Jurkat, Clone E6-1 (cell line): ENCODE measurements at places on chromosomes 4 and X.

- DNase-seq = no peak
Measured at GRCh38 chrX:69387567-69388487, 116.3 kb upstream of the NALF2 start.

- DNase-seq = no peak
Measured at GRCh38 chrX:118058924-118059323, 57.7 kb downstream of the KLHL13 start.

GRCh38 chrX:137031517-137032340 lies 2.1 kb downstream of the GPR101 start:
- peak; percentile 63 for DNase-seq

DNA sequence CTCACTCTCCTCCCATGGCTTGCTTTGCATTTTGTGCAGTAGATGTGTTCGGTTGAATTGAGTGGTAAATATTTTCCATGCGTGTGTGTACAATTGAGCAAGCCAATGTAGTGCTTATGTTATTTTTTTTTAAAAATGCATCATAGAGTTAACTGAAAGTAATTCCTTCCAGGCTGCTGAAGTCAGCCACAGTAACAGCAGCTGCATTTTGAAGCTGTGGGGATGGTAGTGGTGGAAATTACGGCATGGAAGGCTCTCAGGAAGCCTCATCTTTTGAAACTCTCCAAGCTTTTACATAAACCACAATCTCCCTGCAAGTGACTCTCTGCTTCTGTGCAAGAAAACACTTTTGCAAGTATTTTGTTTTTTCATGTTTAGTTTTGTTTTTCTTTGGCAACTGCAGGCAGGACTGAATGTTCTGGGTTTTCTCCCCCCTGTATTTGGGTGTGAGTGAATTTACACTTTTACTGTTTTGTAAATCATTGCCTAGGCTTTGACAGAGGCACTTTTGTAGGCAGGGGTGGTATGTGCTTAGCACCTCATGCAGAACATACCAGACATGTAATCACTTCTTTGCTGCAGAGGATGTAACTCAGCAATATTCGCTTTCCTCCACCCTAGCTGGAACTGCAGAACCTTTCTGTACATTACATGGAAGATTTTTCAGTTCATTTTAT lies 56.2 kb downstream of the LRRC66 start:
- no peak for DNase-seq

GRCh38 chr4:177108708-177109107 lies 201.0 kb upstream of the NEIL3 start:
- no peak for DNase-seq

DNA sequence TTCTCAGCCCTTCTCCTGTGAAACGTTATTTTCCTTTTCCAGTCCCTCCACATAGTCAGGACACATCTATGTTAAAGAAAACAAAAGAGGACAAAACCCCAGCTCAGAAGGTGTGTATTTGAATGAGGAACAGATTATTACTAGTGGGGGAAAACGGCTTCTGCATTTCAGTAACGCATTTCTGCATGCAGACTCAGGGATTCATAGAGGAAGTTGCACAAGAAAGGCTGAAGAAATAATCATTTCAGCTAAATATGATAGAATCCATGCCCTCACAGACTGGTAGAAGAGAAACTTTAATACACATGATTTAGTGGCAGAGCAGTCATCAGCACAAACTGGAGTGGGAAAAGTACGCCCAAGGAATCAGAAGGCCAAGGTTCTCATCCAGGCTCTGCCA lies 270.8 kb upstream of the FGF13 start:
- DNase-seq = no peak

DNA sequence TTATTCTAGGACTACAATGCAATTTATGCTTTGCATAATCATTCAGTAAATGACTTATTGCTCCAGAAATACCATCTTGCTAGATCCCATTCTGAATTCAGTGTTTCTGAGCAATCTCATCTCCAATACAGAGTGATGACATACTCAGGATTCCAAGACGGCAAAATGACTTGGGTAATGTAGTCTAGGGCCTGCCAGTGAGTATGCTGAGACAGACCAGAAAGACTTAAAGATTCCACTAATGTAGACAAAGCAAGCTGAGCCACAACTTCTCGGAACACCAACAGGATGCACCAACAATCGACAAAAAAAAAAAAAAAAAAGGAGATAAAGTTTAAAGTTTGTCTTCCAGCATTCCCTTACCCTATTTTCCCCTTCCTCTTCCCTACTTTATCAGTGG lies 919 bp upstream of the SEC24B start:
- no peak for DNase-seq

DNA sequence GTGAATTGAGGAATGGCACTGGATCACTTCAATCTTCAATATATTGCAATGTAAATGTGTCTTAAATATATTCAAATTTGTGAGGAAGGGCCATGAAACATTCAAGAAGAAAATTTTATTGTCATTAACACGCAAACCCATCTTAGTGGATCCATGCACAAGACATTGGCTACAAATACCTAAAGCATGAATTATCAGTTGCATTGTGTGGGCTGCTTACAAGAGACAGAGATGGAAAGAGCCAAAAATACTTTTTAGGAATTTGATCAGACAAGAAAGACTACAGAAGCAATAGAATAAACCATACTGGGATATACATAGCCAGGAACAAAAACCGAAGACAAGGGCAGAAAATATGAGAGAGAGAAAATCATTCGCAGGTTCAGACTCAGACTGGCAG lies 616.2 kb upstream of the GRIA3 start:
- DNase-seq = no peak

DNA sequence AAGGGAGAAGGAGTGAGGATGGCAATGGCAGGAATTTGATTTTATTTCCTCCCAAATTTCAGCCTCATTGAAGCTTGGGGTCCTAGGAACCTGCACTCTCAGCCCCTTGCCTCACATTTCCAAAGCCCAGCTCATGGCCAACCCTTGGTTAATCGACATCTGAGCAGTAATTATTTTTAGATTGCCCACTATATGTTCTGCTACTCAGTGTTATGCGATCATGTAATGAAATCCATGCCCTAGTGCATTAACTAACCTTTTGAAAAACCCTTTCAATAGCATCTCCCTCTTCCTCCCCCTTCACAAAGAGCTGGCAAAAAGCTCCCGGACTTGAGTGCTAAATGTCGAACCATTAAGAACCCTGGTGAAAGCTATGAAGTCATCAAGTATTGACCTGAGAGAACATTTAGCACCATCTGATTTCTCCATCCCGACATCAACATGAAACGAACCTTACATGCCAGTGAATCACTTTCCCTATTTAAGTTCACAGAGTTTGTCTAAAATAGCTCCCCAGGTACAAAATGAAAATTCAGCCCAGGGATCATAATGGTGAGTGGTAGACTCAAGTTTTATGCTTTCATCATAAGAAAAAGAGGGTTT lies 59.2 kb upstream of the RPS6KA3 start:
- no peak for DNase-seq

DNA sequence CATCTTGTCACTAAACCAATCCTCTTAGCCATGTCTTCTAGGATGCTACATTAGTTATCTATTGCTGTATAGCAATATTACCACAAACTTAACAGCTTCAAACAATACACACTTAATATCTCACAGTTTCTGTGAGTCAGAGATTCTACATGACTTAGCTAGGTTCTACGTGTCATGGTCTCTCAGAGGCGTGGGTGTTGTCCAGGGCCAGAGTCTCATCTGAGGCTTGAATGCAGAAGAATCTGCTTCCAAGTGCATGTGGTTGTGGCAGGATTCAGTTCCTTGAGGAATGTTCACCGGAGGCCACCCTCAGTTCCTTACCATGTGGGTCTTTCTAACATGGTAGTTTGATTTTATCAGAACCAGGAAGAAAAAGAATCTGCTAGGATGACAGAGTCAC lies 26.4 kb downstream of the PPP1R2C start:
- no peak for DNase-seq

GRCh38 chr4:73311428-73311827 lies 52.8 kb upstream of the ANKRD17 start:
- peak; percentile 17 for DNase-seq

- DNase-seq = no peak
Measured at GRCh38 chr4:59195839-59196238, 2004.3 kb upstream of the ADGRL3 start.

DNA sequence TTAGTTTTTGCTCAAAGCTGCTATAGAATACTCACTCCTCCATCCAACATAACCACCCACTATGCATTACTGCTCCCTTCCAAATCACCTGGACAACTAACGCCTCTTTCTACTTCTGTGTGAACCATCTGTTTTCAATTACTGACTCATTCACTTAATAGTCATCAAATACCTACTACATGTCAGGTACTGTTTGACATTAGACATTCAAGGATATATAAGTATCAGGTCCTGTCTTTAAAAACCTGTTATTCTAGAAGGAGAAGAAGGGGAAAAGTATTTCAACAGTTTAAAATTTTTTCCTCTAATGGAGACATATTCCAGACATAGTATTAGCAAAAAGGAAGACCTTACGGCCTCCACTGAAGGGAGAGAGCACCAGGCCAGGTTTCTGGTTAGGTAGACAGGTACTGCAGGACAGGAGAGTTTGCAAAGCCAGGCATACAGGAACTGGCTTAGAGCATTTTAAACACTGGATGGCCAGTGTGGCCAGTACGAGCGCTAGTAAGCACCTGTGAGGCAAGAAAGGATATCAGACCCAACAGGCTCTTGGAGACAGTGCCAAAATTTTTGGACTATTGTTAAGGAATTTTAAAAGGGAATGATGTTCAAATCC lies 39.0 kb downstream of the SH3RF1 start:
- DNase-seq = no peak

DNA sequence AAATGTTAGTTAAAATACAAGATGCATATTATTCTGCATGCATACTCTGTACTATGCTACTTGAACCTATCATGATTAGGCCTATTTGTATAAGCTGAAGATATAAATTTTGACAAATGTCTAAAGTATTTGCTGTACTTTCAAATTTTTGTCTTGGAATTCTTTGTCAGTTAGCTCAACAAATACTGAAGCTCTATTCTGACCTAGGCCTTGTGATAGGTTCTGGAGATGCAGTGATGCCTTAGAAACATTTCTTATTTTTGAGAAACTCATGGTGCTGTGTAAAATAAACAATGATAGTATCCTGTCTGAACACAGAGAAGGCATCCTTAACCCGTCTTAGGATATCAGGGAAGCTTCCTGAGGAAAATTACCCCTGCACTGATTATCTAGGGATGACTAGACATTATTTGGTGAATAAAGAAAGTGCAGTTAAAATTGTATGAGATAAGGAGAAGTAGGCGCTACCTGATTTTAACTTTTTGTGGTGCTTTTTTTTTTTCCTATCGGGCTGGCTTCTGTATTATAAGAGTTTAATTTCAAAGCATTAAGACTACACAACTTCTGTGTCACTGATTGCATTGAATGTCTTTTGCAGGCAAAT lies 43.4 kb downstream of the MOB1B start:
- no peak for DNase-seq

DNA sequence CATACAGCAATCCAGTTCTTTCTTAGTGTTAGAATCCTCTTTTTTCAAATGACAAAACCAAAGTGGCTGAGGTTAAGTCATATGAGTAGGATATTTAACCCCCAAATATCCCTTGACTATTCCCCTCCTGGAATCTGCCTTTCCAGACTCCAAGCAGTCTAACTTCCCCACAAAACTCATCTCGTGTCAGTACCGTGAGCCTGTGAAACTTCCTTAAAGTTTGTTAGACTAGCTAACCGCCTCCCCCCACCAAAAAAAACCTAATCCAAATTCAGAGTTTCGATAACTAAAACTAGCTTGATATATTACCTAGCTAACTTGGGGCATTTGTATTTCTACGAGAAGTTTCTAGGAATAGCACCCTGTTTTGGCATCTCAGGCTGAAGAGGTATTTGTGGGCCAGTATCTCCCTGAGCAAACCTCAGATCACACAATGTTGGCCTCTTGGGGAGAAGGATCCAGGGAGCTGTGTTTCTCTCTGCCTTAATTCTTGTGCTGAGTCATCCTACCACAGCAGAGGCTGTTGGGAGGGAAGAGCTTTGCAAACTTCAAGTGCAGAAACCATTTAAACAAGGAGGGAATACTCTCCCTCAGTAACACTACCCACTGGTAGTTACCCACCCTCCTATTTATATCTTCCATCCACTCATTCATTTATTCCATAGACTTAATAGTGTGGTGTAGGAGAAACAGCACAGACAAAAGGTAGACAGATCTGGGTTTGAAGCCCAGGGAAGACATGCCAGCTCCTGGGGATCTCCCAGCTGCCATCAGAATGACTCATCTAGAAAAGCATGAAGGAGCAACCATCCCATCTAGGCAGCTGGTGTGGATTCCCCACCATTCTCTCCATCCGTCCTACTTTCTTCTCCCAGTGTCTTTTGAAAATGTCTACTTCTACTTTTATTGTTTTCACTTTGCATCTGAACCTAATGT lies 39.3 kb upstream of the TXK start:
- DNase-seq = peak; percentile 1

DNA sequence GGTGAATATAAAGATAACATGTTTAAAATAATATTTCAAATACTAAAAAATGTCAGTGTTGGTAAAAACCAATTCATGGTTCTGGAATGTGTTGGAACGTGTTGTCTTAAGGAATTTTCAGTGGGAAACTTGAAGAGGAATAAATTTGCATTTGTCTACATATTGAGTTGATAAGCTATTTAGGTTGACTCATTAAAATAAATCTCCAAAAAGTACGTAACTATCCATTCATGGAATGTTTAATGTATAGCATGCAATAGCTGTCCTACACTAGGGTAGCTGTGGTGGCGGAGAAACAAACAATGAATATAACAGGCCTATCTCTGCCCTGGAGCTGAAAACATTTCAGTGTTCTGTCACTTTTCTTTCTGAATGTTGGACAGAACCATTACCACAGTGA lies 20.3 kb downstream of the SHISA3 start:
- DNase-seq = no peak

- no peak for DNase-seq
Measured at GRCh38 chrX:121851033-121851432, 803.6 kb downstream of the GLUD2 start.

DNA sequence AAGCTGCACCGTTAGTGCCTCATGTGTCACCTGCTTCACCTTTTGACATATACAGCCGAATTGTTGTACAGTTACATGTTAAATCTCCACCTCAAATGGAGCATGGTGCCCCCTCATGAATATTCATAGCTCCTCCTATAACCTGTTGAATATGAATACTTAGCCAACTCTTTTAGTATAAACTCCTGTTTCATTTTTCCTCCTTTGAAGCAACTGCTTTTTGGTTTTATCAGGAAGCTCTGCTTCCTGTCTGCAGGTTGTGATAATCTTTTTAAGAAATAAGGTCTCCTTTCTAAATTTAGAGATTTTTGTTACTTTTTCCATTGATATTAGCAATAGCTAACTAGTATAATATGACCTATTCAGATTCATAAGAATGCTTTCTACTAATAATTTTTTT lies 1429.2 kb upstream of the AGA start:
- no peak for DNase-seq

- DNase-seq = no peak
Measured at GRCh38 chr4:40446839-40447238, 111.7 kb downstream of the CHRNA9 start.
